ENCODE measurements at places on chromosomes 2 and 18.

- DNase-seq, result peak; percentile 52
These were observed 33.9 kb downstream of the MAP3K20 start for GRCh38 chr2:173109253-173110188.

DNA sequence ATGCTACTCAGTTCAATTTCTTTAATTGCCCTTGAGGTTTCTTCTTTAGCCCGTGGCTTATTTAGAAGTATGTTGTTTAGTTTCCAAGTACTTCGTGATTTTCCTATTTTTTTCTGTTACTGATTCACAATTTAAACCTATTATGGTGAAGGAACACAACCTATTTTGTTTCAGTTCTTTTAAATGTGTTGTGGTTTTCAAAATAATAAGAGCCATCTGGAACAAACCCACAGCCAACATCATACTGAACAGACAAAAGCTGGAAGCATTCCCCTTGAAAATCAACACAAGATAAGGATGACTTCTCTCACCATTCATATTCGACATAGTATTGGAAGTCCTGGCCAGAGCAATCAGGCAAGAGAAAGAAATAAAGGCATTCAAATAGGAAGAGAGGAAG lies 155.2 kb downstream of the GALNT1 start:
- DNase-seq, result peak; percentile 52

DNA sequence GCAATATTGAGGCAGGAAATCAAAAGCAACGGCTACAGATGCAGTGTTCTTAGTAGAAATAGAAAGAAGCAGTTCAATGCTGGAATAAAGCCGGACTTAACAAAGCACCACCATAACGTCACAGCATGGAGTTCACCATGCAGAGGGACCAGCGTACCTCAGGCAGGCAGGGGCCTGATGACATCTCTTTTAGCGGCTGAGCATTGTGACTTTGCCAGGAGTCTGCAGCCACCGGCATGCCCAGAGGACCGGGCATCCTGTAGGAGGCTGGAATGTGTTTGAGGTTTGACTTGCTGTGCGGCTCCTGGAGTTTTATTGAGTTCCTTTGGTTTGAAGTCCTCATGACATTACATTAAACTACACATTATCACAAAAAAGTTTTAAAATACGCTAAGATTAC lies 139.8 kb downstream of the UXS1 start:
- DNase-seq, result no peak

- DNase-seq, result no peak
These were observed 47.3 kb downstream of the LDLRAD4 start for GRCh38 chr18:13265911-13266217.

DNA sequence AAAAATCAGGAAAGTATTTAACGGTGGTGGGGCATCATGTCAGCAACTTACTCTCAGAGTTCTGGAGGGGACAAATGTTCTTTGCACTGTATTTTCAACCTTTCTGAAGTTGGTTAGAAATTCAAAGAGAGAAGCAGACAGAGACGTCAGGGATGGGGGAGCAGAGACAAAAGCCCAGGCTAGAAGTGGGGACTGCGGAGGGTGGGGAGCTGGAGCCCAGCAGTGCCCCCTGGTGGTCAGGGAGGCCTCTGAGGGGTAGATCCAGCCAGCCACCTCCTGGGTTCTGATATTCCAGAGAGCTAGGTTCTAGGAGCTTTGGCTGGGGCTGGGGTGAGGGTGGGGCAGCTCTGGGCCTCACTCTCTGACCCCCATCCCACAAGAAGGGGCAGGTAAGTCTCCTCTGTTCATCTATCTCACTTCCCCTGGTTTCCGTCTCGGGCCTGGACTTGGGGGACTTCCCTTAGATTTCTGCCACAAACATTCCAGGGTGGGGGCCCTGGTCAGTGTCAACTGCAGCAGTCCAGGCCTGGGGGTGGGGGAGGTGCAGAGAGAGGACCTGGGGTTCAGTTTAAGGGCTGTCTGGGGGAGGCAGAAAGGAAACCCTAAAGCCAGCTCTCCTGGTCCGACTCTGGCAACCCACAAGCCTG lies 8.9 kb downstream of the TNS1 start:
- DNase-seq, result peak; percentile 54

DNA sequence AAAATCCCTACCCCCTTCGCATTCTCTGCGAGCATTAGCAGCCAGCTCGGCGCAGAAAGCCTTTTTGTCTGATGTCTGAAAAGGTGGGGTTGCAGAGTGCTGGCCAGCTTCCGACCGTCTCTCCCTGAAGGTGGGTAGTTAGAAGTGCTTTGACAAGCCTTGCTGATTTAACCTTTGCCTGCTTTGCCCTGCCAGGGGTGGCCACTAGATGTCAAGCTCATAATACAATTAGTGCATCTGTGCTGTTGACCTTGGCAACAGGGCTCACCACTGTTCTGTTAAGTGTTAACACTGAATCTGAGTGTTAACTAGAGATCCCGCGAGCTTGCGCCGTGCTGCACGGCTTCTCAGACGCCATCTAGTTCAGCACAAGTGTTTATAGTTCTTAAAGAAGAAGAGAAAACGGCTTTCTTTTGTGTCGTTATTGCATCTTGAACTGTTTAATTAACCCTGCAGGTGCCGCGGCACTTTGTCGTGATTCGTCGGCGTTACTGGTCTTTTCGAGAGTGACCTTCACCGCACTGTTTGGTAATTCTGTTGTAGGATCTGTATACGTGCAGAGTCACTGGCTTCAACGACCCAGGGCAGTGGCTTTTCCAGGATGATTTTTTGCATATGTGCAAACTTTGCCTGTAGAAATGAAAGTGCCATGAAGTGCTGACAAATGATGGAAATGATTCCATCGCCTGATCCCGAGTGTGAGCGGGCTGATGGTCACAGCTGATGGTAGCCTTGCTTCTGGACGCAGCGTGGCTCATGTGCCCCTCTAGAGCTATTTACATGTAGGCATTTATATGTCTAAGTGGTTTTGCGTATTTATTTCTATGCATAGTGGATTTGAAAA lies 5.5 kb downstream of the SALL3 start:
- peak; percentile 32 for DNase-seq

GRCh38 chr2:41900101-41900577 lies 147.7 kb upstream of the PKDCC start:
- no peak for DNase-seq

- peak; percentile 84 for DNase-seq
These were observed 212.4 kb downstream of the ANAPC1 start for GRCh38 chr2:111671426-111672150.

GRCh38 chr18:54787616-54788015 lies 40.7 kb upstream of the RAB27B start:
- DNase-seq, result peak; percentile 62

DNA sequence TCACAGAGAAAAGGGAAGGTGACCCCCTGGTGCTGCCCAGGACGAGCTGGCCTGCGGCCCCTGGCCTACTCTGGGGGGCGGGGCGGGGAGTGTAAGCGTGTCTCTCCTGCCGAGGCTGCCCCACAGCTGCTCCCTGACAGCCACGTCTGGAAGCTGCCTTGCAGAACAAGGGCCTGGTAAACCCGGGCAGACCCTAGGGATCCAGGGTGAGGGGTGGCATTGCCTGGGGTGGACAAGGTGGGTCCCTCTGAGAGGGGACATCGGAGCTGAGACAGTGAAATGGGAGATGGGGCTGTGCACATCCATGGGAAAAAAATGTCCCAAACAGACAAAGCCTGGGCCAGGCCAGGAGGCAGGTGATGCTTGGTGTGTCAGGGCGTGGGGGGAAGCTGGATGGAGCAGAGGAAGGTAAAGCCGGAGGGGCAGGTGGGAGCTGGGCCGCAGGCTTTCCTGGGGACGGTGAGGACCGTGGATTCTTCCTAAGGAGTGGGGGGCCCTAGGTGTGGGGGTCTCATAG lies 66.0 kb upstream of the HDAC4 start:
- DNase-seq, result no peak

DNA sequence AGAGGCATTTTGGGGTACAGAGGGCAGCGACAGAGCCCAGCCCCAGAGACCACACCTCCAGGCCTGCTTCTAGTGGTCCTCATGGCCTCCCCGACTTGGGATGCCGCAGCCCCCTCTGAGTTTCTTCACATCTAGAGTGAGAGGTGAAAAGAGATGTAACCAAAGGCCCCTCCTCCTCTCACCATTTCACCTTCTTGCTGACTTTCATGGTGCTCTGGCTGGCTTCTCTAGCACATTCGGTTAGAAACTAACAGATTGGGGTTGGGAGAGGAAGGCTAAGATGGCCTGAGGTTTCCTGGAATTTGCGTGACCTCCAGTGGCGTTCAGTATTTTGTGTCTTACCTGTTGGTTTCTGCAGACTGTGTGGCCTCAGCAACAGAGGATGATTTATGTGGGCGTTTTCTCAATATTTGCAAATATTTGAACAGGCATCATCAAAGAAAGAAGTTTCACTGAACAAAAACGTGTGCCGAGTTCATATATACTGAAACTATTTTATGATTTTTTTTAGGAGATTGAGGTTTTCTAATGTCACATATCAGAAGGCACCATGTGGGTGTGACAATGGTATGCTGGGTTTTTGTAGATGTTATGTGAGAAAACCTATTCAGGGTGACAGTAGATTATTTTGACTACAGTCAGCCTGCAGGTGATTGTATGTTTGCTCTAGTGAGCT lies 69.9 kb upstream of the BCL2L11 start:
- no peak for DNase-seq
